ENCODE measurements at places on chromosomes 3 and 15. TPM values are rescaled to one million over a fixed set of nuclear protein-coding genes. Genes with fewer than 3 reads are reported as not detected.

DNA sequence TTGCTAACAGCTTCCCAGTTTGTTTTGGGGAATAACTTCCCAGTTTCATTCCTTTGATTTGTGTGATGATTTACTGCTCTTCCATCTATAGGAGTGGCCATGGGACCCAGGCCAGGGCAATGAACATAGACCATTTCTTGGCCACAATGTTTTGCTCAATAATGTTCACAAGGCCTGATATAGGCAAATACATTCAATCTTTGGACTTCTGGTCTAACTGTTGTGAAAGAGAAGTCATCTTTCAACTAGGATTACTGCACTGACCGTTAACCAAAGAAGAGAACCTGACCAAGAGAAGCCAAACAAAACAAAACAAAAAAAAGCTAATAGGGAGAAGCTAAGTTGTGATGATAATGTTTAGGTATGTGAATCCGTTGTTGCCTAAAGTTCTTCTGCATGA, 221.8 kb upstream of the SUCLG2 start:
- H3K36me3 ChIP-seq: no peaks in the 10 kb centered on the region
- H3K27me3 ChIP-seq: peaks cover 2% of the 10 kb centered on the region
- no peak for DNase-seq
- no peak overlapping the region for H3K27ac ChIP-seq
- no peak overlapping the region for H3K4me3 ChIP-seq
- no peaks in the 10 kb centered on the region for H3K4me1 ChIP-seq

FAH gene
- total RNA-seq: 24.6 TPM

GRCh38 chr15:68528626-68529290, 50.0 kb upstream of the CORO2B start:
- H3K27ac ChIP-seq: no peak overlapping the region
- peaks cover 3% of the 10 kb centered on the region for H3K27me3 ChIP-seq
- no peak for DNase-seq
- peaks cover 9% of the 10 kb centered on the region for H3K4me1 ChIP-seq

DNA sequence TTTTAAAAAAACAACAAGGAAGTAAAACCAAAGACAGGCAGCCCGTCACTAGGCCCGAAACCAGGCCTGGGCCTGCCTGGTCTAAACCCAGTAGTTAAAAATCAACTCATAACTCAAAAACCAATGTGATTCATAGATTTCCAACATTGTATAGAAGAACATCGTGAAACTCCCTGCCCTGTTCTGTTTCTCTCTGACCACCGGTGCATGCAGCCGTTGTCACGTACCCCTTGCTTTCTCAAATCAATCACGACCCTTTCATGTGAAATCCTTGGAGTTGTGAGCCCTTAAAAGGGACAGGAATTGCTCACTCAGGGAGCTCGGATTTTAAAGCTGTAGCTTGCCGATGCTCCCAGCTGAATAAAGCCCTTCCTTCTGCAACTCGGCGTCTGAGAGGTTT, 89.5 kb downstream of the DCLK3 start:
- no peaks in the 10 kb centered on the region for H3K27me3 ChIP-seq
- DNase-seq: no peak
- no peaks in the 10 kb centered on the region for H3K4me1 ChIP-seq
- H3K36me3 ChIP-seq: no peaks in the 10 kb centered on the region

GRCh38 chr15:58575045-58575786, 143.4 kb downstream of the LIPC start:
- H3K36me3 ChIP-seq: no peaks in the 10 kb centered on the region
- no peak overlapping the region for H3K4me3 ChIP-seq
- H3K27me3 ChIP-seq: no peaks in the 10 kb centered on the region
- H3K27ac ChIP-seq: no peak overlapping the region
- DNase-seq: no peak

GRCh38 chr3:193982258-193982659, 153.7 kb upstream of the HES1 start:
- DNase-seq: no peak
- no peak overlapping the region for H3K27ac ChIP-seq
- H3K4me1 ChIP-seq: peaks cover 13% of the 10 kb centered on the region
- H3K4me3 ChIP-seq: no peak overlapping the region
- no peaks in the 10 kb centered on the region for H3K36me3 ChIP-seq

DNA sequence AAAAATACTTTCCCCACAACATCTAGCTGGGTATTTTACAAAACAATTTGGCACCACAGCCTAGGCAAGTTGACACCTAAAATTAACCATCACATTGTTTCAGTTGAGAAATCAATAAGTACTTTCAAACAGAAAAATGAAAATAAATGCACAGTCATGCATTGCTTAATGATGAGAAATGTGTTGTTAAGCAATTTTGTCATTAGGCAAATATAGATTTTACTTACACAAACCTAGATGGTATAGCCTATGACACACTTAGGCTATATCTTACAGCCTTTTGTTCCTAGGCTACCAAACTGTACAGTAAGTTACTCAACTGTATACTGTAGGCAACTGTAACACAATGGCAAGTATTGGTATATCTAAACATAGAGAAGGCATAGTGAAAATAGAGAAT, 608.6 kb upstream of the BCHE start:
- no peak overlapping the region for H3K4me3 ChIP-seq
- no peak overlapping the region for H3K27ac ChIP-seq
- H3K36me3 ChIP-seq: no peaks in the 10 kb centered on the region
- DNase-seq: no peak
- no peaks in the 10 kb centered on the region for H3K4me1 ChIP-seq

CCR9 gene
- total RNA-seq: not detected
